ENCODE measurements at places on chromosomes 4 and X.

GRCh38 chr4:10013722-10014121 is 7.6 kb downstream of the SLC2A9 start:
- DNase-seq = no peak

DNA sequence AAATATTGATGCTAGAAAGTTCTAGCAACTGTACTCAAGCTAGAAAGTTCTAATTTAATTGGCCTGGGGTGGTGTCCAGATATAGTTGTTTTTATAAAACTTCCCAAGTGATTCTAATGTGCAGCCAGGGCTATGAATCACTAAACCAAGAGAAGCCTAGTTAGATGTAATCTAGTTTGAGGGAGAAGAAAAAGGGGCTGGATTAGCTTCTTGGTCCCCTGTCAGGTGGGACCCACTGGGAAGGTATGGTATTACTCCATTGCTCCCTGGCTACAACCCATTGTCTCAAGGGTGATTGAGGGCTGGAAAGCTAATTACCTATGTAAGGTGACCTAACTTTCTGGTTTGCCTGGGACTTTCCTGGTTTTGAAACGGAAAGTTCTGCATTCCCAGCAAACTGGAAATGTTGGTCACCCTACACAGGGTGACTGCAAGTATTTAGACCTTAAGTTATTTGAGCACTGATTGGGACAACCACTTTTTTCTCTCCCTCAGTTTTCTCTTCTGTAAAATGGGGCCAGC is 23.9 kb upstream of the MSN start:
- DNase-seq = peak; percentile 48

DNA sequence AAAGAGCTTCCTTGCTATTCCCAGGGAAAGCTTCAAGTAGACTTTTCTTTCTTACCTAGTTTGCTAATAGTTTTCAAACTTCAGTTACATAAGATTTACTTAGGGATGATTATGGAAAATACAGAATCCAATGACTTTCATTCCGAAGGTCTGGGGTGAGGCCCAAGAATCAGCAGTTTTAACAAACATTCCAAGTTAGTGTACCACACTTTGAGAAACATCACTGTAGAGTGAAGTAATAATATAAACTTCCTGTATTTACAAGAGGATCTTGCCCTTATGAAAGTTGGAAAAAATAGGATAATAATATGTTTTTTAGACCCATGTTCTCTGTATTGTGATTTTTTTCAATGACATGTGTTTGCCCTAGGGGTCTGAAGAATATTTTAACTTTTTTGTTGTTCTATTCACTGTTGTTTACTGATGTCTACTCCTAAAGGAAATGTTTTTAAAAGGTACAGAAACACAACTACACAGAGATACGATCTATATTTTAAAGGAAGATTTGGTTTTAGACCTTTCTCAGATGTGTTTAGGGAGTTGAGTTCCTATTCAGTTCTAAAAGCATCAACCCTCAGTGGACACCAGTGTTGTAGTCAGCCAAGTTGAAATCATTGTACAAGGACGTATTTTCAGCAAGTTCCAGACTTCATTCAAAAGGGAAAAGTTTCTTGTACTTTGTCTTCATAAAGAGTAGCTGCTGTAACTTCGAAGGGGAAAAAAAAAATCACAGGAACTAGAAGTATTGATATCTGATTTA is 295.8 kb upstream of the SLC7A11 start:
- DNase-seq = no peak

DNA sequence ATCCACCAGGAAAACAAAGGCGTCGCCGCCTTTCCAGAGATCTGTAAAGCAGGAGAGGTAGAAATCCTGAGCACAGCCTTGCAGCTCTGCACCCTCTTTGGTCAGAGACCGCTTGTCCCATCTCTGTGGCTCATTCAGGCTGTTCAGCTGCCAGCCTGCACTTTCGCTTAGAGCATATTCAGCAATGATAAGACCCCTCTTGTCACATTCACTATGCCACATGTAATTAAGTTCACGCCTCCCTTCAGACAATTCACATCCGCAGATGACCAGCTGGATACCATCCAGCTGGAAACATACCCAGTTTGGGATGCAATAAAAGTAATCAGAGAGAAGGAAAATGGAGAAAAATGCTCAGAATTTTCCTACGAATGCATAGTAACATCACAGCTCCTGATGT is 335.4 kb downstream of the UNC5C start:
- no peak for DNase-seq

GRCh38 chr4:157303471-157303960 is 83.0 kb downstream of the GRIA2 start:
- DNase-seq = no peak

- DNase-seq = no peak
These were observed 268.5 kb upstream of the LDB2 start for GRCh38 chr4:17166954-17167353.

GRCh38 chr4:108035691-108036090 is 46.0 kb downstream of the HADH start:
- DNase-seq = no peak

DNA sequence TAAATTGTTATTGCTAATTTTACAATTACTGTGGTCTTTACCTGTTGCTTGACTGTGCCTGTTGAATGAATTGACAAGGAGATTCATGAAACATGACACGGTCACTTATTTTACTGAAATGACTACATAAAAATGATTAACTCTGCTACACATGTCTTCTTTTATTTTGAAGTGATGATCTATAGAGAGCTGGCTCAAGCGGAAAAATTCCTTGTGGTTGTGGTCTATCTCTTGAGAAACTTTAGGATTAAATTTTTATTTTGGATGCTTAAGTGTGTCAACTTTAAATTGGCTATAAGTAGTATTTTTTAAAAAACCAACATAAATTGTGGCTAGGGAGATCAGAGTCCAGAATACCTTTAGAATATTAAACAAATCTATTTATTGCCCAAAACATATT is 131.8 kb upstream of the PITX2 start:
- no peak for DNase-seq

- peak; percentile 89 for DNase-seq
These were observed 492.9 kb downstream of the INPP4B start for GRCh38 chr4:142353149-142353738.

- no peak for DNase-seq
These were observed 171.4 kb downstream of the NWD2 start for GRCh38 chr4:37415845-37416369.

DNA sequence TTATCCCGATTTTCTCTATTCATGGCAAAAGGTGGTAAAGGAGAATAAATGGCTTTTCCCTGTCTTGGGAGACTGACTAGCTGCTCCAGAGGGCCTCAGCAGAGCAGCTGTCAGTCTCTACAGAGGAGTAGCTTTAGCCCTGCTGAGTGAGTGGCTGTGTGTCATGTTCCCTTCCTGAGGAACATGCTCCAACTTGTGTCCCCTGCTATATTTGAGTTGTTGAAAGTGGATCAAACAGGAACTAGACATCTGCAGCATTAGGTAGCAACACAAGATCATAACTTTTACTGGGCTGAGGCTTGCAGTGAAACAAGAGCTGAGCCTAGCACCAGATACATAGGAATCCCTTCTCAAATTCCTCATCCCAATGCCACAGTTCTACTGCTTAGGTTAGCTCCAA is 26.7 kb upstream of the PLAC1 start:
- DNase-seq = no peak

DNA sequence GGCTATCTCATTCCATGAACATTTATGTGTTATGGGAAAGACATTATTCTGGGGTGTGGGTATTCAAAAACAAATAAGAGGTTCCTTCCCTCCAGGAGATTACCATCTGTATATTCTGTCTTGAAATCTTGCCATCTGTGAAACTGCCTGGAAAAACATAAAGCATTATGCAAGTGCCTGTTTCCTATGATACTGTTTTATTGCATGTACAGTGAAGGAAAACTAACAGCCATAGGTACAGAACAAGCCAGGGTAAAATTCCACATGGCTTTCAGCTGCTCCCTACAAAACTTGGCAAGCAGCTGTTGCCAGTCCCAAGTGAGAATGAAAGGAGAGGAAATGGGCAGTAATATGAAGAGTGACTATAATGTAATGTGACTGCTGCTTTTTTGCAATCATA is 136.0 kb downstream of the GUCY2F start:
- DNase-seq = peak; percentile 70

DNA sequence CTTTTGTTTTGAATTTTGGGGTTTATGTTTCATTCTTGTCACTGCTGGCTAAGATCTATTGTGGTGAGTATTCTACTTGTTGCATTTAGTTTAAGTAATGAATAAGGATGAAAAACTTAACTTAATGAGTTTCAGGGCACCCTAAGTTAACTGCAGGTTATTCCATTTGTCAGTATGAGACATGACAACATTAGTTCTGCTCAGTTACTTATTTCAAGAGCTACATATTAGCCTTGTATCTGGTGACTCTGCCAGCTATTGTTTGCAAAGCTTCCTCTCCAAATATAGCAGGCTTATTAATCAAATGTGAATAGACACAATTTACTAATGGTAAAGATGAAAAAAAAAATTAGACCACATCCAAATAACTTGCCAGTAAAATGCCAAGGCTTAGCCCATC is 567.1 kb downstream of the IL15 start:
- no peak for DNase-seq

GRCh38 chr4:108303488-108304177 is 134.9 kb upstream of the LEF1 start:
- no peak for DNase-seq

DNA sequence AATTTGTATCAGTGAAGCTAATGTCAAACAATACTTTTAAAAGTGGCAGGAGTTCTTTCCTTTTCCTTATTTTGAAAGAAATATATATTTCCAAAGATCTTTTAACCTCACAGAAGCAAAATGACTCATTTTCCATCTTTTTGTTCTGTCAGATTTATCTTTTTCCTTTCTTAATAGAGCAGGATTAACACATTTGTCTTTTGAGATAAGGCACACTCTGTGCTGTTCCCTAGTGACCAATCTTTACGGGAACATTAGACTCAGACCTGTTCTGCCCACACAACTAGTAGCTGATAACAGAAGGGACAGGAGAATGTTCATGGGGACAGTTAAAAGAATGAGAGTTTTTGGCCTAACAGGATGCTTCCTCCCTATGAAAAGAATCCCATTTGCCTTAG is 381.2 kb downstream of the STPG2 start:
- DNase-seq = no peak

- DNase-seq = no peak
These were observed 14.7 kb downstream of the APEX2 start for GRCh38 chrX:55014897-55015299.

- peak; percentile 86 for DNase-seq
These were observed 21.1 kb upstream of the TADA2B start for GRCh38 chr4:7021930-7022664.

DNA sequence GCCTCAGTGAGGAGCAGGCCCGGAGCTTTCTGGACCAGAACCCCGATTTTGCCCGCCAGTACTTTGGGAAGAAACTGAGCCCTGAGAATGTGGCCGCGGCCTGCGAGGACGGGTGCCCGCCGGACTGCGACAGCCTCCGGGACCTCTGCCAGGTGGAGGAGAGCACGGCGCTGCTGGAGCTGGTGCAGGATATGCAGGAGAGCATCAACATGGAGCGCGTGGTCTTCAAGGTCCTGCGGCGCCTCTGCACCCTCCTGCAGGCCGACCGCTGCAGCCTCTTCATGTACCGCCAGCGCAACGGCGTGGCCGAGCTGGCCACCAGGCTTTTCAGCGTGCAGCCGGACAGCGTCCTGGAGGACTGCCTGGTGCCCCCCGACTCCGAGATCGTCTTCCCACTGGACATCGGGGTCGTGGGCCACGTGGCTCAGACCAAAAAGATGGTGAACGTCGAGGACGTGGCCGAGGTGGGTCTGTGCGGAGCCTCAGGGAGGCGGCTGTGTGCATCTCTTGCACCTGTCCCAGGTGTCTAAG is 323 bp downstream of the PDE6B start:
- DNase-seq = no peak

- peak; percentile 90 for DNase-seq
These were observed at the start of gene ZNF280C for GRCh38 chrX:130268449-130269170. Gene ZNF280C (minus strand): TSS chrX:130268899. CDS start chrX:130260449, 8,450 bp downstream.

- no peak for DNase-seq
These were observed 1854.6 kb downstream of the PCDH7 start for GRCh38 chr4:32574803-32575202.

DNA sequence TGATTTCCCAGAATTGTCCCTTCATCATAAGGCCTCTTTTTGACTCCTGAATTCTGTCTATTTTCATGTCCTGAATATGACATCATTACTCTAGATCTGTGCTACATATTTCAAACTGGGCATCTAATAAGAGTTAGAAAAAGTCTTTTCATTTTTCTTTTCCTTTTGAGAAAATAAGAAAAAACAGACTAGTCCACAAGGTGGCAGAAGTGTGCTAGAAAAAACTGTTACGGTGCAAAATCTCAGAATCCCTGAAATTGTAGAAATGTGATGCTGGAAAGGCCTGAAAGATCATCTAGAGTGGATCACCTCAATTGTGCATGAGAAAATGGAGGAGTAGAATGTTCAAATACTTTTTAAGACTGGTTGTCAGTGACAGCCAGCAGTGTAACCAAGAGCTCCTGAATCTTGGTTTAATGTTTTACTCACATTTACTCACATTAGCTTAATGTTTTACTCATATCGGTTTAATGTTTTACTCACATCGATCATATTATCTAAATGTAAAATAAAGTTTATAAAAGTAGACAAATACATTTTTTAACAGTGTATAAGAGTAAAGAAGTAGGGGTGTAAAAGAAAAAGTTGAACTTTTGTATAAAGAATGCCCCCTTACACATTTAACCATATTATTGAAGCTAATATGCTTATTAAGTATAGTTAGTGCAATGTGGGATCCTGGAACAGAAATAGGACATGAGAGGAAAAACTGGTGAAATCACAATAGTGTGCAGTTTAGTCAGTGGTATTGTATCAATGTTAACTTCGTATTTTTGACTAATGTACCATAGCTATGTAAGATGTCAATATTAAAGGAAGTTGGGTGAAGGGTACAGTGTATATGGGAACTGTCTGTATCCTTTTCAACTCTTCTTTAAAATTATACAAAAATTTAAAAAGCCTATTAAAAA is 15.2 kb downstream of the ASB11 start:
- peak; percentile 67 for DNase-seq

- peak; percentile 50 for DNase-seq
These were observed 29.7 kb downstream of the NEK1 start for GRCh38 chr4:169582706-169583105.

DNA sequence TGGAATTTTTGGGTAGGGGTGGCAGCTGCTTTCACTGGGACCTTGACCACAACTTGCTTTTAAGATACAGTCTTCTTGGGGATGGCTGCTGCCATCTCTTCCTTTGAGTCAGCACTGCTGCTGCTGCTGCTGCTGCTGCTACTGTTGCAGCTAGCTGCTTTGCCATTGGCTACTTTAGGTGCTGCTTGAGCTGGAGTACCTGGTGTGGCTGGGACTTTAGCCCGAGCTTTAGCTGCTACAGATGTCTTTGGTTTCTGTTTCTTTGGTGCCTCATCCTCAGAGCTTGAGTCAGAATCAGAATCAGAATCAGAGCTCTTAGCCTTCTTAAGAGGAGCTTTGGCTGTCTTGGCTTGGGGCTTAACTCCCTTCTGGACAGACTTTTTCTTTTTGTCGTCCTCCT is 52.2 kb downstream of the FAM9B start:
- DNase-seq = no peak

DNA sequence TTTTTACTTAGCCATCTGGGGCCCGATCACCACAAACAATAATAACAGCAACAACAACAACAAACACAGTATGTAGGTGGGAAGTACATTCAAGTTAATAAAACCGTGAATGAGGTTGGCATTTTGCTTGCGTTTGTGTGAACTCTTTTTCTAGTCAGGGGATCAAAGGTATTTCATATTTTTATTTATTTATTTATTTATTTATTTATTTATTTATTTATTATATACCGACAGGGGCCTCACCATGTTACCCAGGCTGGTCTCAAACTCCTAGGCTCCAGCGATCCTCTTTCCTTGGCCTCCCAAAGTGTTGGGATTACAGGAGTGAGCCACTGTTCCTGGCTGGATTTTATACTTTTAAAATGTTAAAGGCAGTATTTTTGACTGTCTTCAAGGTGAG is 325.4 kb downstream of the RAPGEF2 start:
- DNase-seq = no peak
